ENCODE measurements at places on chromosomes 16 and 17. TPM values are rescaled to one million over a fixed set of nuclear protein-coding genes. Genes with fewer than 3 reads are reported as not detected.

Gene KRTAP4-3
- total RNA-seq = not detected

Gene HCRT
- total RNA-seq = not detected

Gene P2RX5
- 16.9 TPM for total RNA-seq

Gene ZNF597
- total RNA-seq = 2.4 TPM

Gene AOC3
- total RNA-seq = 0.12 TPM

Gene CD300LB
- total RNA-seq = not detected

Gene FASN
- 153 TPM for total RNA-seq

Gene CACNG5
- not detected for total RNA-seq

Gene KRT20
- not detected for total RNA-seq

Gene CYGB
- not detected for total RNA-seq

Gene CDRT15
- total RNA-seq = not detected

Gene CCL18
- total RNA-seq = not detected

Gene SLC13A5
- not detected for total RNA-seq

Gene PSMD7
- total RNA-seq = 79.9 TPM

Gene JUP
- 0.63 TPM for total RNA-seq

Gene PERCC1
- not detected for total RNA-seq

Gene KCNJ2
- not detected for total RNA-seq

Gene MYH11
- not detected for total RNA-seq

Gene OR2C1
- not detected for total RNA-seq

Gene TRIM16
- 9.0 TPM for total RNA-seq

Gene GPR142
- total RNA-seq = not detected

Gene CAVIN1
- 1.4 TPM for total RNA-seq

Gene DPEP3
- total RNA-seq = 0.14 TPM

Gene FLOT2
- total RNA-seq = 210 TPM

Gene SEZ6L2
- not detected for total RNA-seq

Gene ADGRG3
- total RNA-seq = not detected

All from activated naive CD4-positive, alpha-beta T cell treated with anti-CD3 and anti-CD28 coated beads, Interleukin-2, amount 10 ng/mL, durations not matched to agents 5 hours and 36 hours (primary cell).